ENCODE measurements at places on chromosomes 1 and 21. TPM values are rescaled to one million over a fixed set of nuclear protein-coding genes. Genes with fewer than 3 reads are reported as not detected.

The CHI3L1 gene
- total RNA-seq = not detected

The RASAL2 gene
- not detected for total RNA-seq

The KRTAP19-5 gene
- not detected for total RNA-seq

The TSPAN2 gene
- total RNA-seq = 0.21 TPM

The HIVEP3 gene
- 73.9 TPM for total RNA-seq

The RNF223 gene
- total RNA-seq = not detected

The GPR157 gene
- 4.6 TPM for total RNA-seq

- H3K4me1 ChIP-seq = peaks cover 25% of the 10 kb centered on the region
- H3K4me3 ChIP-seq = no peak overlapping the region
- DNase-seq = no peak
- H3K27ac ChIP-seq = peak overlapping the region; percentile 73
- no peaks in the 10 kb centered on the region for H3K27me3 ChIP-seq
- H3K36me3 ChIP-seq = peaks cover 19% of the 10 kb centered on the region
These were observed 74.0 kb upstream of the SAMSN1 start for GRCh38 chr21:14620152-14620551.

DNA sequence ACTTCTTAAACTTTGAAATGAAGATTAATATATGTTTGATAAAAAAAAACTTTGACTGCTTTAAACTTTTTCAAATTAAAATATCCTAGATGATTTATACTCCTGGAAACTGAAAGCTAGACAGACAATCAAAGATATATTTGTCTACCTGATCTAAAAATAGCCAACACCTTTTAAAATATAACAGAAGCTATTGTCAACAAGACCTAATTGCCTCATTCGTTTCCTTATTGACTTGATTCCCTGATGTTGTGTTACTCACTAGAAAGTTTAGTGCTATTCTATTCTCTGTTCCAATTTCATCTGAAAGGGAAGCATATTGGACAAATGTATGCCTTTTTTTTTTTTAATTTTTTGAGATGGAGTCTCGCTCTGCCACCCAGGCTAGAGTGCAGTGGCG lies 445.6 kb upstream of the ADAMTS5 start:
- H3K4me3 ChIP-seq = no peak overlapping the region
- no peaks in the 10 kb centered on the region for H3K27me3 ChIP-seq
- H3K4me1 ChIP-seq = no peaks in the 10 kb centered on the region
- H3K36me3 ChIP-seq = no peaks in the 10 kb centered on the region

DNA sequence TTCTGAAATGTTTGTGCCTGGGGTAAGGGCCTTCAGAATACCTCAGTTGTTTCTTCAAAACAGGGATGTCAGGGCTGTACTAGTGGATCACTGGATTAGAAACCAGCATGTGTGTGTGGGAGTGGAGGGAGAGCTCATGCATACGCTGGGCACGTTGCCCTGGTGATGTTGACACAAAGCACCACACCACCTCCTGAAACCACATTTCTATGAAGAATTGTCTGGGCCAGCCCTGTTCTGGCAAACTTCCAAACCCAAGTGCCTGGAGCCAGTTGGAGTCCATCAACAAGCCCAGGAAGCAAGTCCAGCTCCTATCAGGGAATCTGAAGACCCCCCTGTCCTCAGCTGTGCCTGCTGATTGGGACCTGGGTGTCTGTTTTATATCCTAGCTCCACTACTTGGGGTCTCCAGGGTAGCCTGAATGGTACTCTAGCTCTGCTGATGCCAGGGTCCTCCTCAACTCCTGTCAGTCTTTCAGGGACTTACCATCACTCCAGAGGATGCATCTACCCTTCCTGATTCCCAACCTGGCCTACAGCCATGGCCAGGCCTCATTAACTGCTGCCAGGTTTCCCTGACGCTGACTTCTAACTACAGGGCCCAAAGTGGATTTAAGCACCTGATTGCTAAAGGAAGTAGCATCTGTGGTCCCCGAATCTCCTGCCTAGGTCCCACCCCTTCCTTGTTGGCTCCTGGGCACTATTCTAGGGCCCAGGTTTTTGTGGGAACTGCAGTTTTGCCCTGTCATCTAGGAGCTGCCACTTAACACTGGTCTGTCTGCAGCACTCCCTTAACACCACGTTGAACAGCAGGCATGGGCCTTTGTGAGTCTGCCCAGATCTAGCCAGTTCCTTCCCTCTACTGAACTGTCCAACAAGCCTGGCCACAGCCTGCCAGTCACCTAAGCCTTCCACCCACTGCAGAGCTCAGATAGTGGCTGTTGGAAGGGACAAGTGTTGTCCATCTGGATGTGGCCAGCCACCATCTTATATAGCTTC lies 45.5 kb downstream of the LPAR3 start:
- H3K4me1 ChIP-seq = peaks cover 15% of the 10 kb centered on the region
- no peaks in the 10 kb centered on the region for H3K36me3 ChIP-seq
- peaks cover 2% of the 10 kb centered on the region for H3K27me3 ChIP-seq
- DNase-seq = no peak

- peaks cover 13% of the 10 kb centered on the region for H3K36me3 ChIP-seq
- H3K4me3 ChIP-seq = no peak overlapping the region
- no peaks in the 10 kb centered on the region for H3K4me1 ChIP-seq
- H3K27ac ChIP-seq = no peak overlapping the region
- no peaks in the 10 kb centered on the region for H3K27me3 ChIP-seq
- DNase-seq = no peak
These were observed 409.3 kb downstream of the SRGAP2C start for GRCh38 chr1:121594096-121594495.

- no peak for DNase-seq
- H3K36me3 ChIP-seq = no peaks in the 10 kb centered on the region
- peaks cover 34% of the 10 kb centered on the region for H3K27me3 ChIP-seq
These were observed 674 bp upstream of the HES5 start for GRCh38 chr1:2530513-2531361.

DNA sequence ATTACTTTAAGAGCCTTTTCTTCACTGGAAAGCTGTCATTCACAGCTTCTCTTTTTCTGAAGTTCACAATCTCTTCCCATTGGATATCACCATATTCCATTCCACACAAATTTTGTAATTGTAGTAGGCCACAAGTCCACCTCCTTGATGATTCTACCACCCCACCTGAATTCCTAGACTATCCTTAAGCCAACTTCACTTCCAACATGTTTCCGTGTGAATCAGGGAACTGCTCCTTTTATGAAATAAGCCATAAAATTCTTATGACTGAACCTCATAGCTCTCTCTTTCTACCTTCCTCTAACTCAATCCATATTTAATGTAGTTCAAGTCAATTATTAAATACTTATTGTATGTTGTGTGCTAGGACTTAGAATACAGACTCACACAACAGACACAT lies 16.6 kb upstream of the ZRANB2 start:
- no peak for DNase-seq
- H3K27me3 ChIP-seq = peaks cover 3% of the 10 kb centered on the region
- H3K4me1 ChIP-seq = no peaks in the 10 kb centered on the region
- H3K4me3 ChIP-seq = no peak overlapping the region
- H3K27ac ChIP-seq = no peak overlapping the region

DNA sequence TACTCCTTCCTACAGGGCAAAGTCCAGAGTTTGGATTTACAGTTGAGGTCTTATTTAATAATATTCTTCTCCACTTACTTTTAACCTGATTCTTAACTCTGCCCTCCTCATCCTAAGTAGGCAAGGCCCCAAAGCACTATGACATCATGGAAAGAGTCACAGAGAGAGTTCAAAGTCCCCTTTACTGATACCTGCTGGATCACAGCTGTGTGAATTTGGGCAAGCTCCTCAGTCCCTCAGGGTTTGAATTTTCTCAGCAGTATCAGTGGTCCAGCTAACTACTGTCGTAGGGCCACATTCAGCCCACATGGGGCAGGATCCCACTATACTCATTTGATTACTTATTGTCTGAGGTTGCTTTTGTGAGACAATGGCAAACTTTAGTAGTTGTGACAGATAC lies 16.0 kb downstream of the TYW3 start:
- peaks cover 69% of the 10 kb centered on the region for H3K36me3 ChIP-seq
- no peak overlapping the region for H3K27ac ChIP-seq
- no peaks in the 10 kb centered on the region for H3K27me3 ChIP-seq

DNA sequence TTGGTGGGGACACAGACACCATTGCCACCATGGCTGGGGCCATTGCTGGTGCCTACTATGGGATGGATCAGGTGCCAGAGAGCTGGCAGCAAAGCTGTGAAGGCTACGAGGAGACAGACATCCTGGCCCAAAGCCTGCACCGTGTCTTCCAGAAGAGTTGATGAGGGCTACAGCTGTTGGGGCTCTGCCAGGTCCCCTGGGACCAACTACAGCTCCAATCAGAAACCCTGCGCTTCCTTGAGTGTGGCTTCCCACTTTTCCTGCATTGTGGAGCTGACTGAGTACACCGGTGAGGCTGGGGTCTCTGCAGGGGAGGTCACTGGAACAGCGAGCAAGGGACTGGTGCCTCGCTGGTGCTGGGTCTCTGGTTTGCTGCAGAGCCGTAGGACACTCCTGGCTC lies 4.5 kb downstream of the ADPRS start:
- DNase-seq = no peak
- H3K4me1 ChIP-seq = peaks cover 17% of the 10 kb centered on the region
- no peak overlapping the region for H3K27ac ChIP-seq
- no peaks in the 10 kb centered on the region for H3K27me3 ChIP-seq
- H3K4me3 ChIP-seq = no peak overlapping the region

- peak overlapping the region; percentile 84 for H3K4me3 ChIP-seq
- H3K36me3 ChIP-seq = peaks cover 15% of the 10 kb centered on the region
- peaks cover 26% of the 10 kb centered on the region for H3K4me1 ChIP-seq
These were observed 707 bp upstream of the KLHL21 start for GRCh38 chr1:6603238-6603914.

DNA sequence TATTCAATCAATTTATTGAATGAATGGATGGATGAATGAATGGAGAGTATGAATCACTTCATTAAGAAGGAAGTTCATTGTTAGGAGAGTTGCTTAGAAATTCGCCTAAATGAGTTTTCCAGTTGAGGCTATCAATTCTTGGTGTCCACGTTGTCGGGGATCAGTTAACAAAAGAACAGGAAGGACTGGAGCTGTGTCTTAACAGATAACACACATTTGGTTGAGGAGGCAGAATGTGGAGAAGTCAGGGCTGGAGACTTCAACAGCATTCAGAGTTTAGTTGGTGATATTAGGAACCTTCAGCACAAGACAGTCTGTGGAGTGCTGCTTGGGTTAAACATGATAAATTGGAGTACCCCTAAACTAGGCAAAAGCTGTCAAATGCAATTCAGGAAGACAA lies 33.7 kb downstream of the ZBTB18 start:
- H3K4me3 ChIP-seq = no peak overlapping the region
- no peaks in the 10 kb centered on the region for H3K36me3 ChIP-seq
- H3K4me1 ChIP-seq = no peaks in the 10 kb centered on the region
- peaks cover 25% of the 10 kb centered on the region for H3K27me3 ChIP-seq
- no peak overlapping the region for H3K27ac ChIP-seq

DNA sequence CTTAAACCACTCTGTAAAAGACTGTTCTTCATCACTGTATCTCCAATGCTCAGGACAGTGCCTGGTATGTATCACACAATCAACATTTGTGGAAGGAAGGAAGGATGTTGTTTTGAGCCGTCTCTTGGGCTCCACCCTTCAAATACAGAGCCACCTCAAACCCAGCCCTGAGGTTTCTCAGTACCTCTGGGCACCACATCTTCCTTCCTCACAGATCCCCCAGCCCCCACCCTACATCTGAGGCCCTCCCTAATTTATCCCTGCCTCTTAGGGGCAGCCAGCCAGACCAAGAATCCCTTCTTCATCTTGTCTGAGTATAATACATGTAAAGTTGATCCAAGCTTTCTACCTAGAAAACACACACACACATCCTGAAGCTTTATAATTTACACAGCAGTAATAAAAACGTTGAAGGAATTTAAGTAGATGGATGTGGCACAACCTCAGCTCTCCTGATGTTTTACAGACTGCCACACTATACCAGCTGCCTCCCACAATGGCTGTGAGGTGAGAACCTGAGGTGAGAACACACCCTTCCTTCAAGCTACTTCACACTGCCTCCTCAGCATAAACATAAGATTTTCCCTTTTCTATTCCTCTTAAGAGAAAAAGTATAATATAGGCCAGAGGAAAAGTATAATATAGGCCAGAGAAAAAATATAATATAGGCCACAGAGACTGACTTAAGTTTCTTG lies 48.5 kb downstream of the CDC7 start:
- H3K27me3 ChIP-seq = peaks cover 8% of the 10 kb centered on the region
- H3K4me1 ChIP-seq = peaks cover 67% of the 10 kb centered on the region
- DNase-seq = peak; percentile 83
- H3K27ac ChIP-seq = peak overlapping the region; percentile 79

DNA sequence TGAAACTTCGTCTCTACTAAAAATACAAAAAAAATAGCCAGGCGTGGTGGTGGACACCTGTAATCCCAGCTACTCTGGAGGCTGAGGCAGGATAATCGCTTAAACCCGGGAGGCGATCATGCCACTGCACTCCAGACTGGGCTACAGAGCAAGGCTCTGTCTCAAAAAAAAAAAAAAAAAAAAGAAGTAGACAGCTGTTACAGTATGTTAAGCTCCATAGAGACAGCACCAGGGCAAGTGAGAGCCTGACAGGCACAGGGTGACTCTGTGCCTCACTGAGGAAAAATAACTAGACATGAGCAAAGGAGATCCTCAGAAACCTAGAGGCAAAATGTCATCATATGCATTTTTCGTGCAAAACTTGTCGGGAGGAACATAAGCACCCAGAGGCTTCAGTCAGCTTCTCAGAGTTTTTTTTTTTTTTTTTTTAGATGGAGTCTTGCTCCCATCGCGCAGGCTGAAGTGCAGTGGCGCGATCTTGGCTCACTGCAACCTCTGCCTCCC lies 9.0 kb upstream of the PRDX1 start:
- H3K4me1 ChIP-seq = peaks cover 5% of the 10 kb centered on the region
- H3K4me3 ChIP-seq = no peak overlapping the region
- H3K27me3 ChIP-seq = peaks cover 5% of the 10 kb centered on the region

DNA sequence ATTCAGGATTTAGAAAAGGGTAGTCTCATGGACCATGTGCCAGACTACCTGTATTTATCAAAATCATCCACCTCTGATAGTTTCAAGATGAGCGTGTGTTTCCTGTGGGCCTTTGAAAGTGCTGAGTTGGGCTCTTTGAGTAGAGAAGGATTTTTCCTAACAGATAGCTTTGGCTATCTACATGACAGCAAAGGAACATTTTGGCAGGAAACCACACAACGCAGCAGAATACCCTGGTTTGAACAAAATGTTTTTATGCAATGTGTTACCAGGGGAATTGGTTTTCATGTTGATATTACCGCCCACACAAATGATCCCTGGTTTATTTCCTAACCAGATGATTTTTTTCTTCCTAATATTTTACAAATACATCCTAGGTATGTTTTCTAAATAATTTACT lies 431.4 kb downstream of the NEGR1 start:
- H3K36me3 ChIP-seq = no peaks in the 10 kb centered on the region
- H3K4me1 ChIP-seq = no peaks in the 10 kb centered on the region
- H3K4me3 ChIP-seq = no peak overlapping the region
- H3K27me3 ChIP-seq = no peaks in the 10 kb centered on the region
- no peak overlapping the region for H3K27ac ChIP-seq

GRCh38 chr1:16250524-16251251 lies 13.7 kb upstream of the CPLANE2 start:
- DNase-seq = no peak
- H3K27me3 ChIP-seq = no peaks in the 10 kb centered on the region
- no peak overlapping the region for H3K4me3 ChIP-seq
- H3K36me3 ChIP-seq = peaks cover 42% of the 10 kb centered on the region

- no peak for DNase-seq
- peak overlapping the region; percentile 46 for H3K27ac ChIP-seq
- H3K4me1 ChIP-seq = peaks cover 43% of the 10 kb centered on the region
- peaks cover 4% of the 10 kb centered on the region for H3K27me3 ChIP-seq
These were observed 239.8 kb downstream of the NFIA start for GRCh38 chr1:61322008-61322744.
